ENCODE measurements at places on chromosomes 16 and 17.

GRCh38 chr17:65058593-65058992 is 2.1 kb upstream of the GNA13 start:
- DNase-seq = no peak
- peak overlapping the region; percentile 54 for H3K27ac ChIP-seq
- peaks cover 27% of the 10 kb centered on the region for H3K4me1 ChIP-seq
- H3K36me3 ChIP-seq = no peaks in the 10 kb centered on the region
- no peaks in the 10 kb centered on the region for H3K27me3 ChIP-seq

DNA sequence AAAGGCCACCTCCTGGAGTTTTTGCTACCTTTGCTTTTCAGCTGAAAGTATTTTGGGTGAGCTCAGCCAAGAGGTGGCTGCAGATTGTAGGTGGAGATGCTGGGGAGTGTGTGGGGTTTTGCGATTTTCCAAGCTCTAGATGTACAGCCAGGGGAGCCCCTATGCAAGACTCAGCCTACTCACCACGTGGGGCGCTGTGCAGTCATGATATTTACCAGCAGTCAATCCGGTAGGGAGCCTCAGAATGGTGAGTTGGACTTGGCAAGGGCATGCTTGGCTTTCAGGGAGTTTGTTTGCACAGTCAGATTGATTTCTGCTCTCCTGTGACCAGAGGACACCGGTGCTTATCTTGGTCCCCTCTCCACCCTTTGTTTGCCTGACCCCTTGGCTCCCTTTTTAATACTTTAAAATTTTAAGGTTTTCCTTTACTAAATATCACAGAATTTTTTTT is 175.3 kb downstream of the UTP18 start:
- no peaks in the 10 kb centered on the region for H3K36me3 ChIP-seq
- DNase-seq = no peak

DNA sequence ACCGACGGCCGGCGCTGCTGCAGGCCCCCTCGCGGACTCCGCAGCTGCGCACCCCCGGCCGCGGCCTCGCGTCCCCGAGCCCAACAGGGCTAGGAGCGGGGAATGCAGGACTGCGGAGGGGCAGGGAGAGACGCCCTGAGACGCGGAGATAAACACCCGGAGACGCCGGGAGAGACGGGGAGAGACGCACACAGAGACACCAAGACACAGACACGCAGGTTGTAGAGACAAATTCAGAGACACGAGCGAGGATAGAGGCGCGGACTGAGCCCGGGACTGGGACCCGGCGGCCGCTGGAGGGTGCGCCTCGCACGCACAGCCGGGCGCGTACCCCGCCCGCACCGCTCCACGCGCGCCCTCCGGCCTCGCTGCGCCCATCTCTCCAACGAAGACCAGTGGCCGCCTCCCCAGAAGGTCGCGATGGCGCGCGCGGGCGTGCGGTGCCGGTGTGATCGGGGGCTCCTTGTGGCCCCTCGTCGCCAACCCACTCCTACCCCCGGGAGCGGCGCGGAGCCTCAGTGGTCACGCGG is 902 bp downstream of the STAC2 start:
- H3K36me3 ChIP-seq = no peaks in the 10 kb centered on the region
- peak overlapping the region; percentile 59 for H3K27ac ChIP-seq
- H3K4me3 ChIP-seq = peak overlapping the region; percentile 80
- H3K4me1 ChIP-seq = peaks cover 13% of the 10 kb centered on the region

DNA sequence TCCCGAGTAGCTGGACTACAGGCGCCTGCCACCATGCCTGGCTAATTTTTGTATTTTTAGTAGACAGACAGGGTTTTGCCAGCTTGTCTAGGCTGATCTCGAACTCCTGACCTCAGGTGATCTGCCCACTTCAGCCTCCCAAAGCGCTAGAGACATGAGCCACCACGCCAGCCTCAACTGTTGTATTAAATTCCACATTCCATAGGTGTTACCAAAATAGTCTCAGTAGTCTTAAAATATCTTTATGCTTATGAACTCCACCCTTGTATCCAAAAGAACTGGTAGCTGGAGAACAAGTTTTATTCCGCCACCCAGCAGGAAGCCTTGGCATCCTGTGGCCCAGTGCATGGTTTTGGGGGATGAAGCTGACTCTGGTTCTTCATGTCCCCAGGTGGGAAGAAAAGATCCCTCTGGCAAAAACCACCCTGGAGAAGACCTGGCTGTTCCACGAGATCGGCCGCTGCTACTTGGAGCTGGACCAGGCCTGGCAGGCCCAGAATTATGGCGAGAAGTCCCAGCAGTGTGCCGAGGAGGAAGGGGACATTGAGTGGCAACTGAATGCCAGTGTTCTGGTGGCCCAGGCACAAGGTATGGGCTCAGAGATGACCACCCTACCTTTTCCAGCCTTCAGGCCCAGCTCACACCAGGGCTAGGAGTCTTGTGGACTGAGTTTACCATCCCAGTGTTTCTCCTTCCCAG is 17.7 kb upstream of the CNP start:
- no peaks in the 10 kb centered on the region for H3K36me3 ChIP-seq
- no peak for DNase-seq
- no peak overlapping the region for H3K27ac ChIP-seq
- no peaks in the 10 kb centered on the region for H3K4me1 ChIP-seq
- H3K4me3 ChIP-seq = no peak overlapping the region

DNA sequence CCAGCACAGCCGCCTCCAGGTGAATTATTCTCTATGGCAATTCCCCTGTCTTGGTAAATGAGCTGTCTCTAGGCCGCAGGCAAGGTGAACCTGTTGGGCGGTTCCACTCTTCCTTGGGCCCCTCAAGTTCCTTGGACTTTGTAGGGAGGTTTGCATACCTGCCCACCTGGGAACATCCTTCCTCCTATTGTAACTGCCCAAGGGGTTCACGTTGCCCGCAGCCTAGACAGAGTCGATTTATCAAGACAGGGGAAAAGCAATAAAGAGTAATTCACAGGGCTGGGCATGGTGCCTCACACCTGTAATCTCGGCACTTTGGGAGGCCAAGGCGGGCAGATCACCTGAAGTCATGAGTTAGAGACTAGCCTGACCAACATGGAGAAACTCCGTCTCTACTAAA is 122.5 kb downstream of the KCNJ18 start:
- no peak for DNase-seq
- H3K27me3 ChIP-seq = no peaks in the 10 kb centered on the region
- no peaks in the 10 kb centered on the region for H3K4me1 ChIP-seq
- no peak overlapping the region for H3K27ac ChIP-seq

DNA sequence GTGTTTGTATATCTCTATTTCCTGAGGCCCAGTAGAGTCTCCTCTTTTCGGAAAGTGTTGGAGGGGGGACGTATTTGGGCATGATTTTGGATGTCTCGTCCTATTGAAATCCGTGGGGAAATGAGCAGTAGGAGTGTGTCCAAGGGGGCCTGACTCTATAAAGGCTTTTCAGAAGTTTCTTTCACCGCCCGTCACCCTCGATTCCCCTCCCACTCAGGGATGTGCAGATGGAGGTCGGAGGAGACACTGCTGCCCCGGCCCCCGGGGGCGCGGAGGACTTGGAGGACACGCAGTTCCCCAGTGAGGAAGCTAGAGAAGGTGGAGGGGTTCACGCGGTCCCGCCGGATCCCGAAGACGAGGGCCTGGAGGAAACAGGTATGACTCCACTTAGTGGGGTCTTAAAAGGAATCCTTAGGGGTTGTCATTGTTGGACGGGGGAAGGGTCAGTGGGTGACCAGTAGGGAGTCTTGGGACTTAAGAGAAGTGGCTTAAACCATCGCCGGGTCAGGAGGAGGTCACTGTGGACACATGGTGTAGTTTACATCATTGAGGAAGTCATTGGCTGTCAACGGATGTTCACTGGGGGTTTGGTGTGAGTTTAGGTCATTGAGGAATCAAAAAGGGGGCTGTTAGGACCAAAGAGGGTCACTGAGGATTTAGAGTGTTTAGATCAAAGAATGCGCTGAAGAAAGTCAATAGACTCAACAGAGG is 424 bp downstream of the MON1B start:
- H3K4me1 ChIP-seq = peaks cover 43% of the 10 kb centered on the region
- DNase-seq = no peak
- H3K27ac ChIP-seq = peak overlapping the region; percentile 100

DNA sequence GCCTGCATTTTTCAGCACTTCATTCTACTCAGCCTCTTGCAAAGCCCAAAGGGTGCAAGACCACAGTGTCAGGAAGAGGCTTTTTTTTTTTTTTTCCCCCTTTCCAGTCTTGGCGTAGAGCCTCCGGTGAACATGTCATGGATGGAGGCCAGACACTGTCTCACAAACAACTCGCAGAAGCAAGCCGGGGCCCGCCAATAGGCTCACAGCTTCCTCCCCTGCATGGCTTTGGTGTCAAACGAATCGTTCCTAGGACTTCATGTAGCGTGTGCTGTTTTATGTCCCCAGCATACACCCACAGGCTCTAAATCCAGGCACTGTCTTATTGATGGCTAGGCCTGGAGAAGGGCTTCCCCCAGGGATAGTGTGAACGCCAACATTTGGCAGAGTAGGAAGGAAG is 457.7 kb upstream of the MAF start:
- no peaks in the 10 kb centered on the region for H3K4me1 ChIP-seq
- H3K36me3 ChIP-seq = no peaks in the 10 kb centered on the region
- no peak overlapping the region for H3K27ac ChIP-seq
- H3K27me3 ChIP-seq = peaks cover 2% of the 10 kb centered on the region

DNA sequence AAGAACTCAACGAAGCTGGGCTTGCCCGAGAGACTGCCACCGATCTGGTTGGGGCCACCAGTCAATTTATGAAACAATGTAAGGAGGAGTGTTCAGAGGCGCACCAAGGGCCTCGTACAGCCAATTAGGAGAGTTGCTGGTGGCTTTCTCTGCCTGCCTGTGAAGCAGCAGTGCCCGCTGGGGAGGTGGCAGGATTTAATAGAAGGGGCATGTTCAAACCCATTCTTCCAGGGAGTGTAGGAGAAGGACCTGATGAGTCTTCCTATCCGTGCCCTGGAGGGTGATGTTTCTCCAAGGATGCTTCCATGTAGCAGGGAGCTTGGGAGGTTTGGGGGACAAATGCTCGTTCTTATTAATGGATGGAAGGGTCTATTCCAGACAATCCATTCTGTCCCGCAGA is 178.4 kb downstream of the CCDC182 start:
- H3K4me1 ChIP-seq = peaks cover 36% of the 10 kb centered on the region
- peaks cover 9% of the 10 kb centered on the region for H3K36me3 ChIP-seq
- no peak for DNase-seq
- no peak overlapping the region for H3K4me3 ChIP-seq
- H3K27ac ChIP-seq = no peak overlapping the region

Measured in naive thymus-derived CD8-positive, alpha-beta T cell (primary cell).